ENCODE measurements at places on chromosomes 3 and 15.

GRCh38 chr3:189502256-189502655 lies 128.9 kb upstream of the TP63 start:
- DNase-seq: no peak

DNA sequence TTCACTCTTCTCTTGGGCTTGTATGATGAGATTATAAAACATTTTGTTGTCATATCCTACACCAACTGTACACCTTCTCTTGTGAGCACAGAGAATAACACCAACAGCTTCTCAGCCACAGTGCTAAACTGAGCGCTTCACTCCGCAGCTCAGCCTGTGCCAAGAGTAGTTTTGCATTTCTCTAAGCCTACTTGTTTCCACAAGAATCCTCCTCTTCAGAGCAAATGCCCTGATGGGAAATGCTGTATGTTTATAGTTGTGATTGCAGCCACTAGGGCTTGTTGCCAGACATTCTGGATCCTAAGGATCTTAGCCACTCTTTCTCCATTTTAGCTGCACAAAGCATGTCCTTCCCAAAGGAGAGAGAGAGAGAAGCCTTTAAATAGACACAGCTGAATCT lies 138.8 kb upstream of the PLXND1 start:
- no peak for DNase-seq

DNA sequence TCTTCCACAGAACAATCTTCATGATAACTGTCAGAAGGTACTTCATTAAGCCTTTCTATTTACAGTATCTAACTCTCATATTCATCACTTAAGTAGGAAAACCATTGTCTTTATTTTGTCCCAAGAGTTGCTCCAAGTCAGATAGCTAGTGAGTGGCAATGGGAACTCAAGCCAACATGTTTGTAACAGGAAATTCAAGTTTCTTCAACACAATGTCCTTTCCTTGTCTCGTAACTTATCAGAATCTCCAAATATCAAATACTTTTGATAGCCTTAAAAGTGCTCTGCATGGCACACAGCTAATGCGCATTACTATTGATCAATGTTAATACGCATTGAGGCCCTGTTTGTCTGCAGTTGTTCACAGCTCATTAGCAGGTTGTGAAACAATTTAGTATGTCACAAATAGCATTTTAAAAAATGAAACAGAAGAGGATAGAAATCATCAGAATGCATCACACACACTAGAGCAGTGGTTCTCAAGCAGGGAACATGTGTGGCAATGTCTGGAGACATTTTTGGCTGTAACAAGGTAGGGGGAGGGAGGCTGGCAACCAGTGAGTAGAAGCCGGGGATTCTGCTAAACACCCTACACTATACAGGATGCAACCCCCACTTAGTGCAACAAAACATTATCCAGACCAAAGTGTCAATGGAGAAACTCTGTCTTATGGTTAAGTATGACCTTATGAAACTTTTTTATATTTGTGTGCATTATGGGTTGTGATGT lies 27.5 kb downstream of the BTLA start:
- no peak for DNase-seq

DNA sequence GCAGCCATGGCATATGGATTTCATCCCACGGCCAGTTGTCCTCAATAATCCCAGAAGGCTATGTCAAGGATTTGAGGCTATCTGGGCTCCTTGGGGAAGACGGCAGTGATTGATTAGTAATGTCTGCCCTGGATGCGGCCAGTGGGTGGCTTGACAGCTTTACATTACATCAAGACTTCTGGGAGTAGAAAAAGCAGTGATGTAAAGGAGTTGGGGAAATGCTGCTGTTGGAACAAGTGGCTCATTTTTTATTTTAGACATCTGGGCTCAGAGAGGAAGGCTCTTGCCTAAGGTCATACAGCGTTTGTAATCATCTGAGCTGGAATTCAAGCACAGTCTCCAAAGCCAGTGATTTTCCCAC lies 94.1 kb downstream of the FLNB start:
- no peak for DNase-seq

DNA sequence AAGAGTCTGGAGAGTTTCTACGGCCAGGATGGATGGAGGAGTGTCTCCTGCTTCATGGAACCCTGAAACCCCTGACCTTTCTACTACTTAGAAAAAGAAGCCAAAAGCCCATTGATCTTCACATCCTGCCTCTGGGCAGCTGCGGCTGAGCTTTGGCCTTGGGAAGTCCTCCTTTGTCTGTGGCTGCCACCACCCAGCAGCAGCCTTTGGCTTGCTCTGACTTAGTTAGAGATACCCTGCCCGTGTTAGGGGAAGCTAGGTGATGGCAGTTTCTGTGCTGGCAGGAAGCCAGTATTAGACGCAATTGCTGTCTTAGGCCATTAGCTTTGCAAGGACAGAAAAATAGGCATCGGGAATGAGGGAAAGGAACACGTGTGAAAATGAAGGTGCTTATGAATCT lies 18.8 kb downstream of the APH1B start:
- no peak for DNase-seq

DNA sequence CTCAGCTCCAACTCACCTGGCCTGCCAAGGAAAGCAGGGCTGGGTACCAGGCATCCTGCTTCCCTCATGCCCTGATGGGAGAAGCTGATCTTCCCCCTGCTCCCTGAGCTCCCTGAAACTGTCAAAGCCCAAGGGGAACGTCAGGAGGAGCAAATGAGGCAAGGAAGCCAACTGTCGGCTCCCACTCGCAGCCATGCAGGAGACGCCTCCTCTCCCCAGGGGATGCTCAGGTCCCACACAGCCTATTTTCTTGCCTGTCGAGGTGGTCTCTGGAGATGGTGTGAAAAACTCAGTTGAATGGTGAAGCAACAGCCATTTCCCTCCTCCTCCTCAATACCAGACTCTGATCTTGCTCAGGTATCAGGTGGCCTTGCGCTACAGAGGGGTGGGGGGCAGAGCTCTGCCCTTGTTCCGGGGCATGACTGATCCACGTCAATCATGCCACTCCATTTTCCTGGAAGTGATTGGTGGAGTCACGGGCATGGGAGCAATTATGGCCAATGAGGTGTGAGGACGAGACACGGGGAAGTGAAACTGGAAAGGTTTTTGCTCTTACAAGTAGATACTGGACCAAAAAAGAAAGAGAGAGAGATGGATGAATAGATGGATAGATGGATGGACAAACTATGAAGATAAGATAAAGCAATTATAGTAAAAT lies 58.2 kb downstream of the SLC6A1 start:
- DNase-seq: no peak
